ENCODE measurements at places on chromosomes 5 and 9. TPM values are rescaled to one million over a fixed set of nuclear protein-coding genes. Genes with fewer than 3 reads are reported as not detected.

- no peak for DNase-seq
Observed at GRCh38 chr9:137030538-137031527, 1.1 kb downstream of the FUT7 start.

GRCh38 chr5:168920019-168920810, 341.0 kb upstream of the PANK3 start:
- no peak for DNase-seq

The RHOBTB3 gene
- 74.7 TPM for polyA plus RNA-seq

- DNase-seq: peak; percentile 30
Observed at GRCh38 chr9:80797101-80797829, 892.1 kb downstream of the TLE1 start.

The SLC27A6 gene
- polyA plus RNA-seq: 2.0 TPM

GRCh38 chr9:89526667-89527066, 28.8 kb upstream of the SEMA4D start:
- no peak for DNase-seq

- no peak for DNase-seq
Observed at GRCh38 chr5:9395706-9396105, 150.2 kb downstream of the SEMA5A start.

DNA sequence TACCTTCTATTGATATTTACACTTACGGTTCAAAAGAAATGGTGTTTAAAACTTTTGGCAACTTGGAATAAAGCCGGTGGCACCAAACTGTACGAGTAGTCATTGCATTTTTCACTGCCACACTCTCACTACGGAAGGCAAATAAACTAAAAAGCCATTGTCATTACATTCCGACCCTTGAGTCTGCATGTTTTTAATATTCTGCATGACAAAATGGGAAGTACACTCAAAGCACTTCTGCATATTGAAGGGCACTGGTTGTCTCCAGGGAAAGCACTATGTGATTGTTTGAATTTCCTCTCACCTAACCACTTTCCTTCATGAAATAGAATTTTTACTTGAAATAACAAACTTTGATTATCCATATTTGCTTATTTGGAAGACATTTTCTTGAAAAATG, 426.3 kb downstream of the CETN3 start:
- no peak for DNase-seq

DNA sequence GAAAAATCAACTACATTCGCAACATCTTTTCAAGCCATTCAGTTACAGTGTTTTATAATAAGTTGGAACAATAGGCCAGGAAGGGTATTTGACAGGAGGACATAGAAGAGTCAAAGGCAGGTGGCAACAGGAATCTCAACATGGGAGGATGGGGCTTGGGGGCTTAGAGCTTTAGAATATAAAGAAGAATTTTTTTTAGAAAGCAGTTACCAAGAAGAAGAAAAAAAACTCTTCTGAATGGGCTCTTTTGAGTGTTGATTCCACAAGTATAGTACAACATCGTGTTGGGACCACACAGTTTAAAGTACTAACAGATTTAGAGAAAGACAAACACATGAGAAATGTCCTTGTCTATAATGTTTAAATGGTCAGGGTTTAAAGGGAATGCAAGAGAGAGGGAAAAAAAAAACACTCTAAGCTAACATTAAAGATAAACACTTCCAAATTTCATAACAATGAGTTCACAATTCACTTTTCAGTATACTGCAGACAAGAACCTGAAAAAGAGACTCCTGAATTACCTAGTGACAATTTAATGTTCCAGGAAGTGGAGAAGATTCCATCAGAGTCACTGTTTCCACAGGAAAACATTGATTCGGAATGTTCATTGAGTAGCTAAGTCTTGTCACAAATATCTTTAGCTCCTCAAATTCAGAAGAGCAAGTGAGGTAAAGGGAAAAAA, 282.3 kb downstream of the DEPDC1B start:
- DNase-seq: no peak

The MOB3B gene
- 26.2 TPM for polyA plus RNA-seq

The PCDHB5 gene
- 8.1 TPM for polyA plus RNA-seq

The MEGF10 gene
- 1.2 TPM for polyA plus RNA-seq

- DNase-seq: no peak
Observed at GRCh38 chr5:167602067-167602466, 689.4 kb upstream of the WWC1 start.

GRCh38 chr5:27171761-27172261, 133.4 kb upstream of the CDH9 start:
- no peak for DNase-seq

The EPB41L4A gene
- polyA plus RNA-seq: 23.0 TPM

The ABO gene
- 18.7 TPM for polyA plus RNA-seq

The ZFP37 gene
- polyA plus RNA-seq: 13.8 TPM

- DNase-seq: no peak
Observed at GRCh38 chr9:95381221-95381620, 63.7 kb upstream of the FANCC start.

- no peak for DNase-seq
Observed at GRCh38 chr5:146813346-146814157, 65.0 kb downstream of the PPP2R2B start.

DNA sequence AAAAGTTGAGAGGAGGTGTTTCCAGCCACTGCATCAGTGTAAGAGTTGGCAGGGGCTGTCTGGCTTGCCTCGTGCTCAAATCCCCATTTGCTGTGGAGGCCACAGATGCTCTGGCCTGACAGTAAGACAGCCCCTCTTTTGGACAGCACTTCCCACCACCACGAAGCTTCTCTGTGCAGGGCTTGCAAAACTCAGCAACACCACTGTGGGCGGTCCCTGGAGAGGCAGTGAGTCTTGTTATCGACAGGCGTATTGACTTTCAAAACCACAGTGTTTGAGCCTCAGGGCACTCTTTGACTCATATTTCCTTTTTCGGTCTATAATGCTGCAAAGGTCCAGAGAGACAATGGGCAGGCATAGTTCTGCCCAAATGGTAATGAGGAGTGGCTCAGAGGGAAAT, 539.5 kb downstream of the EBF1 start:
- no peak for DNase-seq

GRCh38 chr5:89676634-89677033, 732.9 kb downstream of the CETN3 start:
- DNase-seq: no peak

DNA sequence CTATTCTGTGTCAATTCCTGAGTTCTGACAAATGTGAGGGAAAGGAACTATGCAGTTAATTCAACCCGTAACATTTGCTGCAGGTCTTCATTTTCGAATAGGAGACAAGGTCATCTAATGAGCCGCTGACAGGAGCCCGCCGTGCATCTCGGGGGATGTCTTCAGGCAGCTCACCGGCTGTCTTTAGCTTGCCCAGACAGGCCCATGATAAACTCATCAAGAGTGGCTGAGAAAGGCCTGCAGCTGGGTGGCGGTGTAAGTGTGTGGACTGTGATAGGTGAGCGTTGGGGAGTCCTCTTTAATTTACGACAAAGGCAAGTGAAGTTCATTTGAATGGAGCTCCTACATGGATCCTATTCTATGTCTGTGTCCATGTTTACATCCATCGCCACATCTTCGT, 190.5 kb downstream of the ADCY2 start:
- no peak for DNase-seq

DNA sequence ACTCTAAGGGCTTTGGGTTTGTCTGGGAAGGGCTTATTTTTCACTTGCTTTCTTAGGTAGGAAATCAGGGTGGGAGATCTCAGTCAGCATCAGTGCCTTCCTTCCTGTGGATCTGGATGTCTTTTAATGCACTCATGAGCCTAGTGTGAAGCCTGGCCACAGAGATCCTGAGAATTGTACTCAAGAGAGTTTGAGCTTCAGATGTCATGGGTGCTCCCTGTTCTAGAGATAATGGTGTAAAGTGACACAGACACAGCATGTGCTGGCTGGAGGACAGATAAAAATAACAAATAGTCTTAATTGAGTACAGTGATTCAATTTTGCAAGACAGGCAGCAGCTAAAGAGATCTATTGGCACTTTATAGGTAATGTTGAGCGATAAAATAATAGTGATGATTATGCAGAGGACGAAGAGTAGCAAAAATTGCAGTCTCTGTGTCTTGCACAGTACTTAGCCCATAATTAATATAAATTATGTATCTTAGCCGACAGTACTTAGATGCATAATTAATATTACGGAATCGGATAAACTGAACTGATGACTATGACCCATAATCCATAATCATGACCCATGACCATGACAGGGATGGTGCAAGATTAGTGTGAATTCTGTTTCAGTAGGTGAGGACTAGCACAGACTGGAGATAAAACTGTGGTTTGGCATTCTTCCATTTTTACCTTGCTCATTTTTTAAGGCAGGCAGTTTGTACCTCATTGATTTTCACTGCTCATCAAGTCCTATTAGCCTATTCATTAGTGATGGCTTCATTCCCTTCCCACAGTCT, 408.7 kb upstream of the PIK3R1 start:
- DNase-seq: no peak

GRCh38 chr5:127909066-127909465, 174.5 kb upstream of the SLC12A2 start:
- DNase-seq: no peak

DNA sequence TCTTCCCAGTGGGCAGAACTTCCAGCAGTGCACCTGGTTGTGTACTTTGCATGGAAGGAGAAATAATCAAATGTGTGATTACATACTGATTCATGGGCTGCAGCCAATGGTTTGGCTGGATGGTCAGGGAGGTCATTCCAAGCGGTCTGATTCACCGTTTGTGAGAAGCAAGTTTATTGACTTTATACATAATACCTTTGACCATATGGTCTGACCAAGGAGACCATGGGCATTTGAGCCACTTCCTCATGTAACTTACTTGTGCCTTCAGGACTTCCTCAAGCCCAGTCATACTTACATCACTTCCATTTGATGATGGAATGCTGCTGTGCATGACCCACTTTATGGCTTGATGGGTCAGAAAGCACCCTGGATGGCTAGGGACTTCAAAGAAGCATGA, 41.1 kb downstream of the DAP start:
- no peak for DNase-seq

DNA sequence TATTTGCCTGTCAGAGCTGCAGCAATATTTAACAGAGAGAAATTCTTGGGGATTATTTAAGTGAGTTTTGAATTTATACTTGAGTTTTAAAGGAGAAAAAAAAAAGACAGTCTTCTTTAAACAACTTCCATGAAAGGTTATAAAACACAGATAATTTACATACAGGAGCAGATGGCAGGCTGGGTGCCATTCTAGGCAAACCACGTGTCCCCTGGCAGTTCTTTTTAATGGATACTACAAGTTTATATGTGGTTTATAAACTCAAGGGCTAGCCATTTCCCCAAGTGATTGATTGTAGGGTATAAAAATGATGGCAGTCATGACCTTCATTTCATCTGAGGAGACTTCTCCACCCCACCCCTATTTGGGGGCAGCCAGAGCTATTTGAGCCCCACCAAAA, 166.6 kb downstream of the FSTL4 start:
- no peak for DNase-seq

The PCDHB4 gene
- 2.9 TPM for polyA plus RNA-seq

The PCDHGB3 gene
- 2.6 TPM for polyA plus RNA-seq

DNA sequence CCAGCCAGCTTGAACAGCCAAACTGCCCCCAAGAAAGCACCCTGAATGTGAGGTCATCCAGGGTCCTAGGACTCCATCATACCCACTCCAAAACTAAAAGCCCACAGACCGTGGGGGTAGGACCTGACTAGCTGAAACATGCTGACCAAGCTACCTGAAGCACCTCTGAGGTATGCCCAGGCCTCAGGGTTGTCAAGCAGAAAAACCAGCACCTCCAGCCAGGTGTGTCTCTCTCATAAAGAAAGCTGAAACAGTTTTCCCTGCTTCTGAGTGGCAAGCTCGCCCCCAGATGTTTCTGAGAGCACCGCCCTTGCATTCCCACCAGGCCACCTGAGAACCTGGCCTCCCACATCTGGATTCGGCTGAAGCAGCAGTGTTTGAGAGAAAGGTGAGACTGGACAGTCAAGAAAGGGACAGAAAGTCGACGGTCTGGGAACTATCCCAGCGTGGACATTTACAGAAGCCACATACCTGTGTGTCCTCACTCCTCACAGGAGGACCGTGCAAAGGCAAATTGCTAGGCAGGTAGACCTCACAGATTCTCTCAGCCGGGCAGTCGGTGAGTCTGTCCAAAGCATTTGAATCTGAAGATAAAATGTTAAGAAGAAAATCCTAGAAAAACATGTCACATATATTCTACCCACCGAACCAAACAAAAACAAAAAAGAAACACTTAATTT, 155.6 kb upstream of the RASEF start:
- no peak for DNase-seq

- no peak for DNase-seq
Observed at GRCh38 chr9:5041390-5042115, 56.5 kb downstream of the JAK2 start.

GRCh38 chr5:127959152-127959764, 124.3 kb upstream of the SLC12A2 start:
- DNase-seq: no peak

DNA sequence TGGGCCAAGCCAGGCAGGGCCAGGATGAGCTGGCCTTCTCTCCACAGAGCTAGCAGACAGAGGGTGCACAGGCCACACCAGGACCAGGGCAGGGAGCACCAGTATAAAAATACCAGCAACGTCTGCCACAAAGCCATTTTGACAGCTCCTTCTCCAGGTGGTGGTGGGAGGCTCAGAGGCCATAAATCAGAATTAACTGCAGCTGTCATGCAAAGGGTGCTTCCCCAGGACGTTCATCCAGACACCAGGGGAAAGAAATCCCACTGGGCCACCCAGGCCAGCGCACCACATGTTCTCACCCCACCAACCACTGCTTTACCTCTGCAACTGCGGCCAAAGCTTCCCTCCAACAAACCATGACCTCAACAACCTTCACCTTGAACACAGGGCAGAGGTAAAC, 403.7 kb upstream of the TRPC7 start:
- no peak for DNase-seq

The TLX3 gene
- polyA plus RNA-seq: not detected

The C5 gene
- polyA plus RNA-seq: 14.7 TPM

- no peak for DNase-seq
Observed at GRCh38 chr5:66903218-66903617, 293.4 kb downstream of the CD180 start.

- DNase-seq: no peak
Observed at GRCh38 chr5:81147886-81148571, 85.1 kb upstream of the CKMT2 start.

- no peak for DNase-seq
Observed at GRCh38 chr9:32431940-32432555, 47.6 kb downstream of the ACO1 start.

DNA sequence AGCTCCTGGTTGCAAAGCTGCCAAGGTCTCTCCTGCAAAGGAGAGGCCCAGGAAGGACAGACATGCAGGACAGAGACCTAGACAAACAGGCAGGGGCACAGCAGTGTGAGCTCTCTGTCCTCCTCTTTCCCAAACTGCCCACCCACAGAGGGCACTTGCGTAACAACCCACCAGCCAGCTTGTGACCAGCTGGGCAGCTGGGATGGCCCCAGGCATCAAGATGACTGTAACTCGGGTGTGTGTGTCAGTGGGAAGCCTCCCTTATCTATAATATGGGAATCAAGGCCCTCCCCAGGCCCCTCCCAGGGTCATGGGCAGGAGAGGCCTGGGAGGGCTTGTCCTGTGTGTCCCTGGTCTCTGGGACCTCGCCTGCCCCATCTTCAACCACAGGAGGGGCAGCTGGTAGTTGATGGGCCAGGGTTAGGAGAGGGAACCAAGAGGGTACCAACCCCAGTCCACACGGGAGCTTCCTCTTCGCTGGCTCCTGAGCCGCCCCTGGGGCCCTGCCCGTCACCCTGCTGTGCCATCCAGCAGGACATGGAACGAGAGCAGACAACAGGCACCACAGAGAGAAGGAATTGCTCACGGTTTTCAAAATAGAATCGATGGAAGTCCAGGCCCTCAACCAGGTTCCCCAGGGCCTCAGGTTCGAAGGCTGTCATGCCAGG, 37.9 kb downstream of the SLC6A7 start:
- no peak for DNase-seq

The SSNA1 gene
- 41.4 TPM for polyA plus RNA-seq

The PCDHA5 gene
- polyA plus RNA-seq: 0.08 TPM

Measured in right renal cortex interstitium (tissue), 3 donors.